Lung (tissue), 17 donors: ENCODE measurements at places on chromosomes 2 and 18. TPM values are rescaled to one million over a fixed set of nuclear protein-coding genes. Genes with fewer than 3 reads are reported as not detected.

GRCh38 chr18:9722691-9723090, 14.6 kb downstream of the RAB31 start:
- peak; percentile 44 for DNase-seq

ZNF804A gene
- polyA plus RNA-seq = 0.20 TPM

DNA sequence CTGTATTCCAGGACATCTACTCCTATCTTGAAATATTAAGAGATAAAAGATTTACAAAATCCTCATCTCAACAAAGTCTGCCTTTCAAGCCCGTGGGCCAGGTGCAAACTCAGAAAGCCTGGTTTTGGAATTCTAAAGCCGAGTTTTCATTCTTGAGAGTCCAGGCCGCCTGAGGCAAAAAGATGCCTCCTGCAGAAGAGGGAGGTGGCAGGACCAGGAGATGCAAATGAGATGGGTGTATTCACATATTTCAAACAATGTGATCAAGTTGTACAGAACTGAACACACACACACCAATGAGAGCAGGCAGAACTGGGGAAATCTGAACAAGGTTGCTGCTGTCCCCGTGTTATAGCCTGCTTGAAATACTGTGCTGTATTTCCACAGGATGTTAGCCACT, 7.7 kb upstream of the HS6ST1 start:
- no peak for DNase-seq

ELAC1 gene
- 5.8 TPM for polyA plus RNA-seq

DNA sequence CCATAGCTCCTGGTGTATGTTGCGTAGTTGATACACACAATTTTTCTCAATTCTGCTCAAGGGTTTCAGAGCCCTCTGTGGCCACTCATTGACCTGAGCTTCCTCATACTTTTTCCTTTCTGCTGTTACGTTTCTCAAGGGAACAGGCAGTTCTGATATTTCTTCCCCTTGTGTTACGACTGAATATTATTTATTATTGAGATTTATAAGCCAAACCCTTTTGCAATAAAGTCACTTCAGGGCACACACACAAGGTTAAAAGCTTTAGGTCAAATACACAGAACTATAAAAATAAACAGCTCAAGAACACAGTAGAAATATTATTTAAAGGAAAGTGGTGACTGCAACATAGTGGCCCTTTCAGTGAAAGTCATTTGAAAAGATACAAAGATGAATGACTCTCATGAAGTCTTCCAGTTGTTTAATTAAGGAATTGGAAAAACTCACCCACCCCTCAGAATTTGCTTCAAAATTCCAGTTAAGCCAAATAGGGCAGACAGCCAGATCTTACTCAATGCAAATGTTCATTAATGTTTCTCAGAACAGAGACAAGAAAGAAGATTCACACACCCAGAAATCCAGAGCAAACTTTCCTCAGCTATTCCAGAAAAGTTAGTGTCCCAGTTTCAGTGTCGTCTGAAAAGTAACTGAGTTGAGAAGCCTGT, 179.7 kb downstream of the TRIB2 start:
- no peak for DNase-seq

DNA sequence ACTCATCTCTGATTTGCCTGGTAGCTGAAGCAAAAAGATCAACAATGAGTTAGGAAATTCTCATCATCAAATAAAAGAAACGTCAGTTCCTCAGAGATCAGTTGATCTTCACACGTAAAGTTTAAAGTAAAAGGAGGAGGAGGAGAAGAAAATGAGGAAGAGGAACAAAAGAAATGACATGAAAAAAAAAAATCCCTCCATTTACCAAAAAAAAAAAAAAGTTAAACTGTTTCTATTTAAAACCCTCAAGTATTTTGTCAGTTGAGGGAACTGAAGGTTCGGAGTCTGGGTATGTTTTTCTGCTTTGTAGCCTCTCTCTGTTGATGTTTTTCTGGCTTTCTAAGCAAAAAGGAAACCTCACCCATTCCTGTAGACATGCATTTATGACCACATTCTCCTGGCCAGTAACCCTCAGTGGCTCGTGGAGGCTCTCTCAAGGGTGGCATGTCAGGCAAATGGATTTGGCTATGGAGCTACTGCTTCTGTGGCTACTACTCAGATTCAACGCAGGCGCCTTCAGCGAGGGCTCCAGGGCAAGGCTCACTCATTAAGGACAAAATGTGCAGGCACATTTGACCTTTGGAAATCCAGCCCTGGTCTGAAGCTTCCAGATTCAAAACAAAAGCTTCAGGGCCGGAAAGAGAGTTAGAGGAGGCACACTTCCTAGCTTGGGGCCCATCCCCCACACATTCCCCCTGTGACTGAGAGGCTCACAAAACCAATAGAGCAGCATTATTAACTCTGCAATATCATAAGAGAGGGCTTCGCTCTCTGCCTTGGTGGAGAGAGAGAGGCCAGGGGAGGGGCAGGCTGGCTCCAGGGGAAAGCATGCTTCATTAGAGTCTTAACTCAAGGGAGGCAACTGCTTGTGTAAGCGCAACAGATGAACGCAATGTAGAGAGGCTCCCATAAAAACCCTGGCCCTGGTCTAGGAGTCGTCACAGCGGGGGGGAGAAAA, 22.3 kb downstream of the KLF7 start:
- peak; percentile 83 for DNase-seq
